ENCODE measurements at places on chromosomes 16 and 17. TPM values are rescaled to one million over a fixed set of nuclear protein-coding genes. Genes with fewer than 3 reads are reported as not detected.

Gene KRT20
- polyA plus RNA-seq = not detected

Gene NXPH3
- polyA plus RNA-seq = 1.5 TPM

Gene CACNG3
- polyA plus RNA-seq = not detected

DNA sequence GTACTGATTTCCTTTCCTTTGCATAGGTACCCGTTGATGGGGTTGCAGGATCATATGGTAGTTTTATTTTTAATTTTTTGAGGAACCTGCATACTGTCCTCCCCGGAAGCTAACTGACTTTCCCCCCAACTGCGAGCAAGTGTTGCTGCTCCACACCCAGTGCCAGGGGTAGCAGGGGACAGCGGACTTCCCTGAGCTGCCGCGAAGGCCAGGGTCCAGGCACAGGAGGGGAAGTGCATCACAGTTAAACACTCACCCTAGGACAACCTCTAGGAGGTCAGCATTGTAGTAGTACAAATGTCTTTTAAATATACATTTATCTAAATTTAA, 201.7 kb downstream of the NPIPB11 start:
- DNase-seq = no peak

DNA sequence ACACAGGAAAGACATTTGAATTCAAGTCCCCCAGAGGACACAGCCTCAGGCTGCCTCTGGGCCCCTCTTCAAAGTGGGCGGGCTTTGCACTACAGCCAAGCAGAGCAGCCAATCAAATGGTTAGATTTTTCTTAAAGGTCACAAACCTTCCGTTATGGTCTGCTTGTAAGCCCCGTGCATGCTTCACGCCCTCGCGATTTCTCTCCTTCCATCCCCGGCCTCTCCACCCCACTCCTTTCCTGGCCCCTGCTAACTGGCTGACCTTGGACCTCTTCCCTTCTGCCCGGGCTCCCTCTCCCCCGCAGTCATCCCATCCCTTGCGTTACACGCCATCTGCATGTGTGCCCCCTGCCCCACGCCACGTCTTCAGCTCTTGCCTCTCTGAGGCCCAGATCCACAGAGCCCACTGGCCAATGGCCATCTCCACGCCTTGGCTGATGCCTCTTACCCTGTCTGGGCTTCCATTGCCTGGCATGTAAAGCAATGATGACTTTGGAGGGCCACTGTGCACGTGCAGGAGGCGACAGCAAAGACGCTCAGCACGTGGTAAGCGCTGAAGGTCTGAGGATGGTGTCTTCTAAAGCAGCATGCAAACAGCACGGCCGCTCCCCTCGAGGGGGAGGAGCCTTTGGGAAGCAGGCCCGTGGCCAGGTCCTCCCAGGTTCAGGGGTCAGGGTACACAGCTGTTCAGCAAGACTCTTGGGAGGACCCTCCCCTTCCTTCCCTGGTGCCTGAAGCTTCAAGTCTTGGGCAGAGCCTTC, 86.8 kb downstream of the ZDHHC7 start:
- DNase-seq = peak; percentile 81

DNA sequence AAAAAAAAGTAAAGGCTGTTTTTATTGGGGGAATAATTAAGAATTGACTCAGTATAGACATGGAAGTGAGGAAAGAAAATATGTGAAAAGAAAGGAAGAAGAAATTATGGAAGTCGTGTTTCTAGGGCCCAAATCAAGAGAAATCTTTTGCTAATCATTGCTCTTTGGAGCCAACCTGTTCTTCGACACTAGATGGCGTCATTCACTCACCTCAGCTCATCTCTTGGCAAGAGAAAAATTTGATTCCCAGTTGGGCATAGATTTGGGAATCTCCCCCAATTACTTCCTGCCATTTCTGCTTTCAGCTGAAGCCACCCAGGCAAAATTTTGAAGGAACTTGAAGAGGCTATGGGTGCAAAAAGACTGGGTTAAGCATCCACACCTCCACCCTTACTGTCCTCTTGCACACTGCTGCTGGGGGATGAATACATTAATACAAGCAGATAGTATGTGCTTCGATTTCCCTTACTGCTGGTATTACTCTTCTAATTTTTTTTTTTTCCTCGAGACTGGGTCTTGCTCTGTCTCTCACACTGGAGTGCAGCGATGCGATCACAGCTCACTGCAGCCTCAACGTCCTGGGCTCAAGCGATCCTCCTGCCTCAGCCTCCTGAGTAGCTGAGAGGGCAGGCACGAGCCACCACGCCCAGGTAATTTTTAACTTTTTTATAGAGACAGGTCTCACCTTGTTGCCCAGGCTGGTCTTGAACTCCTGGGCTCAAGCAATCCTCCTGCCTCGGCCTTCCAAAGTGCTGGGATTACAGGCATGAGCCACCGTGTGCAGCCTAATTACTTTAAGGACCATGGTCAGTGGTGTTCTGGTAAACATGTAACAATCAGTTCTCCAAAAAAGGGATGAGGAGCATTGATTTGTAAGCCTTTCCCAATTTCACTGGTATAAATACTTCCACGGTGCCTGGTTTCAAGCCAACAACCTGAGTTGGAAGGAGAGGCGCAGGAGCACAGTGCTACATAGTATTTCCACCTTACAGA, 13.5 kb downstream of the PSMD7 start:
- peak; percentile 23 for DNase-seq

All from hindlimb muscle (tissue), 1 donor.